ENCODE measurements at places on chromosomes 7 and 10.

DNA sequence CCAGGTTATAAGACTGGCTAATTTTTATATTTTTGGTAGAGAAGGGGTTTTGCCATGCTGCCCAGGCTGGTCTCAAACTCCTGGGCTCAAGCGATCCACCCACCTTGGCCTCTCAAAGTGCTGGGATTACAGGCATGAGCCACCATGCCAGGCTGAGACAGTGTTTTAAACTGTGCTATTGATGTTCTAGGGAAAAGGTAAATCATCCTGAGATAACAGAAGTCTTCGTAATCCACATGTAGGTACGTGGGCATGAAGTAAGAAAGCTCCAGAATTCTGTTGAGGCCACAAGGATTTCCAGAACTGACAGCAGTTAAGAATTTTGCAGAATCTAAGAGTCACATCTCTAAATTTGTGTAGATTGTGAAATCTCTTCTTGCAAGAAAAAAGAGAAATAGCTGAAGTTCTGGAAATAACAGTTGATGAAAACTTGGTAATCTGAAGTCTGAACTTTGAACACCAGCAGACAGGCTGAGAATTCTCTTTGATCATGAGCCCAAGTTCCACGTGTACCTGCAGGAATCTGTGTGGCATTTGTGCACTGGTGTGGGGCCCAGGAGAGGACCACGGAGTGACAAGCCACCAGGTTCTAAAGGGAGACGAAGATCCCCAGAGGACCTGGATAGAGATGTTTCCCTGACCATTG lies 24.6 kb downstream of the C7orf33 start:
- no peak for DNase-seq

- no peak for DNase-seq
These were observed 102.8 kb downstream of the CHN2 start for GRCh38 chr7:29297194-29297890.

DNA sequence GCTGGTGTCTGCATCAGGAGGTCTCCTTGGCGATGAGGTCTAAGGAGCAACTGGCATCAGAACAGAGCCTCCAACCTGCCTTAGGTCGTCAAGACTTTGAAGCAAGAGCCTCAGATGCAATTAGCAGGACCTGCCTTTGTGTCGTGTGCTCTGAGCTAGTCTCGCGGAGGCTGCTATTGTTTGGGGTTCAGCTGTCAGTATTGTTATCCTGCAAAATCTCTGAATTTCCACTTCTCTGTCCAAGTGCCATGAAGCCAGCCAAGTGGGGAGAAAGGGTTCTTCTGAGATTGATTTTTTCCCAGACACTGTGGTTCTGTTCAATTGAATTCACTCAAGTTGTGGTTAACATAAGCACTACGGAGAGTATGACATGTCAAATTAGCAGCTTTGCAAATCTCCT lies 78.7 kb downstream of the ADARB2 start:
- no peak for DNase-seq

- DNase-seq, result no peak
These were observed 40.0 kb upstream of the ZNF365 start for GRCh38 chr10:62333988-62334682.

GRCh38 chr10:110368002-110368401 lies 63.3 kb upstream of the SMNDC1 start:
- no peak for DNase-seq

DNA sequence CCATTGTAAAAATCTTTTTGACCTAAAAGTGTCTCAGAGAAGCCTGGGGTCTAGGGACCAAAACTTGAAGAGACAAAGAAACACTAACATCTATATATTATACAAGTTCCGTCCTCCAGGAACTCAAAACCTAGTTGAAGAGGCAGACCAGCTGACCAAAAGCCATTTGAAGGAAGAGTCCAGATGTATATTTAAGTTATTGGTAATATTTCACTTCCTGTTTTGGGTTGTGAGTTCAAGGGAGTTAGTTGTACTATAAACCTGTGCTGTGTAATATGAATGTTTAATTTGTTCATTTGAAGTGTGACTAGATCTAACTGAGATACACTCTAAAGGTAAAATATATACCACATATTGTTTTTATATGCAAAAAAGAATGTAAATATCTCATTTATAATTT lies 45.0 kb downstream of the CDK1 start:
- no peak for DNase-seq

DNA sequence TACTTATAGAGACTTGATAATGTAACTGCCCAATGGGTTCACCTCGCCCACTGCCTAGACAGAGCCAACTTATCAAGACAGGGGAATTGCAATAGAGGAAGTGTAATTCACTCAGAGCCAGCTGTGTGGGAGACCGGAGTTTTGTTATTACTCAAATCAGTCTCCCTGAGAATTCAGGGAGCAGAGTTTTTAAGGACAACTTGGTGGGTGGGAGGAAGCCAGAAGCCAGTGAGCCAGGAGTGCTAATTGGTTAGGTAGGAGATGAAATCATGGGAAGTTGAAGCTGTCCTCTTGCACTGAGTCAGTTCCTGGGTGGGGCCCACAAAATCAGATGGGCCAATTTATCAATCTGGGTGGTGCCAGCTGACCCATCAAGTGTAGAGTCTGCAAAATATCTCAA lies 20.1 kb upstream of the C7orf33 start:
- DNase-seq, result no peak

DNA sequence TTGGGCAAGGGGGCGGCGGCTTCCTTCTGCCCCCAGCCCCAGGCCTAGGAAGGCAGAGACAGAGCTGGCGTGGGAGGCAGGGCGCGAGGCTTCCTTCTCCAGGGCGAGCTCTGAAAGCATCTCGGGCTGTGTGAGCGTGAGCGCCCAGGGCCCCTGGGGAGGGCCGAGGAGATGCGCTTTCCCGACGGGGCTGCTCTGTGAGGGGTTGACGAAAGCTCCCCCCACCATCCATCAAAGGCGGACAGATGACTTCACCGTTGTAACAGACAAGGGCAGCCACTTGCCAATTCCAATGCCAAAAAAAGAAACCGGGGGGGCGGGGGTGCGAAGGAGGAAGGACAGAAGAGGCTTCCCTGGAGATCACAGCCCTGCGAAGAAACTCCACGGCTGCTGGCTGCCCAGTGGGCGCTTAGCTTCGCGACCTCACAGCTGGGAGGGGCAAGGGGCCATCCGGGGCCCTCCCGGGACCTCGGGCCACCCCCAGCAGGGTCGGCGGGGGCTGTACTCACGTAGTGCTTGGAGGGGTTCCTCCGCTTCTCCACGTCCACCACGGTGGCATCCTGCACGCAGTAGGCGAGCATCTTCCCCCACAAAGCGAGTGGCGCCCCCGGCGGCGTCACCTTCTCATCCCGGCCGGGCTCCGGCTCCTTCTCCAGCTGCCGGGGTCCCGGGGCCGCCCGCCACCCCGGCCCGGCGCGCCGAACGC lies 537 bp downstream of the SH3PXD2A start:
- peak; percentile 9 for DNase-seq

DNA sequence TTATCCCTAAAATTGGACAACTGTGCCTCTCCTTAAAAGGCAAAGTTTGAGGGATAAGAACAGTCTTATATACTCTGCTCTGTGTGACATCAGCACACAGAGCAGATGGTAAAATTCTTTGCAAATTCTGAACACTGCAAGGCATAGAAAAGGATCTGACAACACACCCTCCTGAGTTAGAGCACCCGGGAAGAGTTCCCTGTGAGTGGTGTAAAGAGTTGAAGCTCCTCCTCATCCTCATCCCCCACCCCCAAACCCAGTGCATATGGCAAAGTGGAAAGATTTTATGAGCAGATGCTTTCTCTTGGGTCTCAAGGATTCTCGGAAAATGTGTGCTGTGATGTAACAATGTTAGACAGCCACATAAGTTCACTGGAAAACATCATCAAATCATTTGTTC lies 40.0 kb upstream of the DGKI start:
- no peak for DNase-seq

DNA sequence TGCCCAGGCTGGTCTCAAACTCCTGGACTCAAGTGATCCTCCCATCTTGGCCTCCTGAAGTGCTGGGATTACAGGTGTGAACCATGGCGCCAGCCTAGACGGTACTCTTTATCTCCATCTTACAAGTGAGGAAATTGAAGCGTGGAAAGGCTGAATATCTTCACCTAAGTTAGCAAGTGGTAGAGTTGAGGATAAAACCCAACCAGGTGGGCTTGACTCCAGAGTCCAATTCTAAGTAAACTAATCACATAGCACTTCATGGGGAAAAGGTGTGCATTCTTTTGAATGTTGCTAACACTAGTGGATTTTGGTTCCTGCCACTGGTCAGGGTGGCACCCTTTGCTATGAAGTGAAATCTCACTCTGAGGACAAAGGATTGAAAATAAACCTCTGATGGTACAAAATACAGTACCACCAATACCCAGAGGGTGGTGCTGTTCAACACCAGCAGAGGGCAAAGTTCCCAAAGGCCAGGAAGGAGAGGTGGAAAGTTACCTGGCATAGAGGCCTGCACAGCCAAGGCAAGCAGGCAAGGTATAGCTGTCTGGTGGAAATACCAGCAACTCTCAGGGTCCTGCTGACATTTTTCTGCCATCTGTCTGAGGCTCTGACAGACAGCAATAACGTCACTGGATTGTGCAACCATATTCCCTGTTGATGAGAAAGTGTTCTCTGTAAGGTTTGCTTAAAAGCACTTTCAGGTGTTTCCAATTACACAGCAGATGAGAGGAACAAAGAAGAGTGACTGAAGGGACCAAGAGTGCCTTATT lies 17.6 kb downstream of the ZDHHC16 start:
- peak; percentile 66 for DNase-seq

DNA sequence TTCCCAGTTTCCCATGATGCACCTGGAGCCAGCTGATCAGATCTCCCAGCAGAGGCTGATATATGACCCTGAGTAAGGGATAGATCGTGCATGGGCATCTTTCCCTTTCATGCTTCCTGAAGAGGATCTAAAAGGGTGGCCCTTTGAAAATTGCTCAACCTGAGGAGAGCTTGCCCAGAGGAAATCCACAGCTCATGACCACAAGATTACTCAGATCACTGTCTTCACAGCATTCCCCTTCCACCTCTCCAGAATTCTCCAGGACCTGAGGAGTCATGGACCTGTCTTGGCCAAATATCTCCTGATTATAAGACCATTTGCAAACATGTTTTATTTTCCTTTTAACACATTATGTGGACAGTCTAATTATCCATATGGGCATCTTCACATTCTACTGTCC lies 328.1 kb downstream of the LHFPL3 start:
- DNase-seq, result no peak

Data from CD8-positive, alpha-beta T cell (primary cell).